ENCODE measurements at places on chromosomes 1 and 21.

DNA sequence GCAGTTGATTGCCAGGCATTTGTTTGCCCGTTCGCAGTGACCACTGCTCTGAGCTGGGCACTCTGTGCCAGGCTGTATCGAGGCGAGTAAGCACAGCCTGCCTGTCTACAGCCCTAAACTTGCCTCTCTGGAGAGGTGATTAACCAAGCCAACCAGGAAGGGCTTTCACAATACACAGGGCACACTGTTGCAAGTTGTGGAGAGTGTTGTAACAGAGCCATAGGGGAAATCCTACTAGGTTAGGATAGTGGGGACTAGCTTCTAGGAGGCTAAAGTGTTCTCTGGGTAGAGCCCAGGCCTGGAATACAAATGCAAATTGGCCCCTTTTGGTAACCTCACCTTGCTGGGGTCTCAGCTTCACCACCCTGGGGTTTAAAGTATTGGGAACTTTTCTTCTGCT, 23.8 kb downstream of the PRDM2 start:
- no peak for DNase-seq

GRCh38 chr21:29172282-29172681, 41.8 kb downstream of the MAP3K7CL start:
- DNase-seq = no peak

- no peak for DNase-seq
Measured at GRCh38 chr1:16371725-16372124, 4.7 kb downstream of the SZRD1 start.

GRCh38 chr1:3463013-3463385, 8.5 kb downstream of the ARHGEF16 start:
- DNase-seq = no peak

DNA sequence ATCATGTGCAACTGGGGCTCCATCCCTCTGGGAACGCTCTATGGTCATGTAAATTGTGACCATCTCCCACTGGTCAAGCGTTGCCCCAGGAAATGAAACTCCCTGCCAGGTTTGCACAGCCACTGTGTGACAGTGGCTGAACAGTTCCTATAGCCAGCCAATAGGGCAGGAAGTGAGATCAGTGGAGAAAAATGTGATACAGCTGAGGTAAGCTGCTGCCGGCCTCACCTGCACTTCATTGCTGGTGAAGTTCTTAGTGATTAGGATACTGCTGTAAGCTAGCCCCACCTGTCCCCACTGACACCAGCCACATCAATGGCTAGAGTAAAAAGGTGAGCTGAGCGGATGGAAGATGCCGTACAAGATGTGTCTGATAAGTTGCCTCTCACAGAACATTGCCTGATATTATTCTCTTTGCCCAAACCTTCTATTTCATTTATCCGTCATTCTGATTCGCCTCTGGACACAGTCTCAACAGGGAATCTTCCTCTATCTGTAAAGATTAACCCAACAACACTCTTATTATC, 38.4 kb upstream of the CDC42BPA start:
- no peak for DNase-seq

DNA sequence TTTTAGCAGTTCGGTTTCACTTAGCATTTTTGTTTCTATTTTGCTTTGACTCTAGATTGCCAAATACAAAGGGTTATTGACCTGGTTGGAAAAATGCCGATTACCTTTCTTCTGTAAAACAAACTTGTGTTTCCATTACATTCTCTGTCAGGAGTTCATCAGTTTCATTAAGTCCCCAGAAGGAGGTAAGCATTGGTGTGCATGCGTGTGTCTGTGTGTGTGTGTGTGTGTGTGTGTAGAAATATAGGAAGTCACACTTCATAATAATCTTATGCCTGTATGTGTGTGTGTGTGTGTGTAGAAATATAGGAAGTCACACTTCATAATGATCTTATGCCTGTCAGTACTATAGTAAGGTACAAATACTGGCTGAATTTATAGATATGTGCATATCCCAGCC, 10.0 kb downstream of the RGSL1 start:
- DNase-seq = no peak

GRCh38 chr1:93667642-93668041, 14.0 kb downstream of the BCAR3 start:
- no peak for DNase-seq

DNA sequence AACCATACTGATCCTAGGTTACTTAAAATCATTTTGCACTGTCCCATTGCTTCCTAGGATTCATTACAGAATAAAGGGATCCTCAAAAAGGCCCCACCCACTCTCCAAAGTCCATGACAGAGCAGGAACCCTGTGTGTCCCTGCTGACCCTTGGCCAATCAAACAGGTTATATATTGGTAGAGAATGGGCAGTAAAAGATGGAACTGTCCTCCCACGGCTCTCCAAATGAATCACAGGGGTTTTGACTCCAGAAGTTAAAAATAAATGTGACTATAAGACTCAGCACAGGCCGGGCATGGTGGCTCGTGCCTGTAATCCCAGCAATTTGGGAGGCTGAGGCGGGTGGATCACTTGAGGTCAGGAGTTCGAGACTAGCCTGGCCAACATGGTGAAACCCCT, 65.5 kb downstream of the ACOT7 start:
- DNase-seq = no peak

DNA sequence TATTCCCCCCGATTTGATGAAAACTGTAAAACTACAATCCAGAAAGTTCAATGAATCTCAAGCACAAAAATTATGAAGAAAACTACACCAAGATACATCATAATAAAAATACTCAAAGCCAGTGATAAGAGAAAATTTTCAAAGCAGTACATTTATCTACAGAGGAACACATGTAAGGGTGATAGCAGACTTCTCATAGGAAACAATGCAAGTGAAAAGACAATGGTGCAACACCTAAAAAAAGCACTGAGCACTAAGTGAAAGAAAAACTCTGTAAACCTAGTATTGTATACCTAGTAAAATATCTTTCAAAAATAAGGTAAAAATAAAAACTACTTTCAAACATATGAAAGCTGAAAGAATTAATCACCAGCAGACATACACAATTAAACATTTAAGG, 76.1 kb upstream of the IRF2BP2 start:
- DNase-seq = no peak

DNA sequence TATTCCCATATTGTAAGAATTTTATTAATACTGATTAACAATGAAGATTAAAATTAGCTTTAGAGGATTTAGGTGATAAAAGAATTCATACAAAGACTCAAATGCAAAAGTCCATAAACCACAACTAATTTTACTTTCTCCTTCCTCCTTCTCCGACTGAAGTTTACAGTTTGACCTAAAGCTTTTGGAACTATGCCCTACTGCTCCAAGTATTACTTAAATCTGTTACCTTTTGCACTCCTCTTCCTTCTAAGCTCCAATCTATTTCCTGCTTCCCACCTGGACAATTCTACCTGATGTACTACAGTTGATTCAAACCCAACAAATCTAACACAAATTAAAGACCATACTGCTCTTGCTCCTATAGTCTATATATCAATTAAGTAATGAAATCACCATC, 36.3 kb downstream of the ANKRD13C start:
- DNase-seq = no peak

DNA sequence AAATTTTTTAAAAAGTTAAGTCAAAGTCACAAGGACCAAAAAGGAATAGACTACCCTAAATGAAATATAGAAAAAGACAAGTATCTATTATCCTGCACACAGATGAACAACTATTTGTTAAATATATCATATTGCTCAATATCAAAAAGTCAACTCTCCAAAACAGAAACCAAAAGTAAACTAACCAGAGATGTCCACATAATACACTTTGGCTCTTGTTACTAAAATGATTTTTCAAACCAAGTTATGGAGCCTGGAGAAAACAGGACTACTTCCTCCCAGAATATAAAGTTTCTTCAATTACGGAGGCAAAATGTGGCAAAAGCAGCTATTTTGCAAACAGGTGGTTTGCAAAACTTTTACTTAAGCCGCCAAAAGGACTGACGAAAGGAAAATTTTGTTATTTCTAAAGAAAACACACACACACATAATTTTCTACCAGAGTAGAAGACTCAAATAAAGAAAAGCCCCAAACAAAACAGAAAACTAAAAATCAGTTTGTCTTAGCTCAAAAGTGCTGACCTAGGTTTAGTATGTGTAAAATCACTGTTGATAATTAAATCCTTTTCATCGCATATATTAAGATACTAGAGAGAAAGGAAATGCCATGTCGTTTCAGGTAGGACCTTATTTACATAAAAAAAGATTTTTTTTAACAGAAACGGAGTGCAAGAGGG, 1.1 kb downstream of the DPYD start:
- DNase-seq = no peak

All from stimulated activated CD4-positive, alpha-beta T cell treated with anti-CD3 and anti-CD28 coated beads, Interleukin-4, amount 100 ng/mL, for 1 hour (primary cell).